ENCODE measurements at places on chromosomes 4 and X.

DNA sequence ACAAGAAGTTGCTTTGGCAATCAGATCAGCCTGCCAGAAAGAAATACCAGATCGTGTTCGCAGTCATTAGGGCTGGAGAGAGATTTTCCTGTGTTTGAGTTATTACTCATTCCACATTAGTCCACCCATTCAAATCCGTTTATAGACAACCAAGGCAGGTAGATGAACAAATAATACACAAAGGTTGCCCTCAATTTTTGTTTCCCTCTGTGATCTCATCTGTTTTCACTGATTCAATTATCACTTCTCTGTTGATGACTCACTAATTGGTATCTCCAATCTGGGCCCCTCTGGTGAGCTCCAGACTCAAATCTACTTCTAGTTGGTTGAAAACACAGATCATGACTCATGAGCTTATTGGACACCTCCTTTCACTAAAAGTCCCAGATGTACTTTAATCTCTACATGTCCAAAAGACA is 54.5 kb downstream of the CHM start:
- no peak for DNase-seq

GRCh38 chr4:153655928-153656327 is 28.2 kb upstream of the TLR2 start:
- DNase-seq, result no peak

GRCh38 chr4:161097821-161098220 is 1066.0 kb downstream of the FSTL5 start:
- DNase-seq, result no peak

- no peak for DNase-seq
Observed at GRCh38 chr4:140903522-140904475, 147.6 kb upstream of the TBC1D9 start.

GRCh38 chr4:120071192-120071795 is 4.6 kb upstream of the MAD2L1 start:
- peak; percentile 28 for DNase-seq

GRCh38 chr4:81723927-81724587 is 252.3 kb upstream of the RASGEF1B start:
- no peak for DNase-seq

GRCh38 chr4:38172078-38172477 is 211.9 kb downstream of the PTTG2 start:
- no peak for DNase-seq

DNA sequence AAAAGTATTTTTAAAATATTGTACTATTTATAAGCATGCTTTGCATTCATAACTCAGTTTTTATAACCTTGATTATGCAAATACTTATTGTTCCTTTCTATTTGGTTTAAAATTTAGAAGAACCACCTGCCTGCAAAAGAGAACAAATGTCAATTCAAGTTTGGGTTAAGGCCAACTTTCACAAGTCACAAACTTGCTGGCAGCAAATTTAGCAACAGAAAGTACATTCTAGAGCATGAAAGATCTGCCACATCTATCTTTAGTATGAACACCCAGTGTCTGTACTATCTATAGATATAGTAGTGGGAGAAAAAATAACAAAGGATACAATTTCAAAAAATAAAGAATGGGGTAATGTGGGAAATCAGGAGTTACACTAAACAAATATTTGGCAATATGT is 1014.2 kb downstream of the C4orf33 start:
- DNase-seq, result no peak

GRCh38 chr4:46462733-46463132 is 72.8 kb upstream of the GABRA2 start:
- no peak for DNase-seq

GRCh38 chr4:30875658-30876269 is 155.6 kb downstream of the PCDH7 start:
- no peak for DNase-seq

DNA sequence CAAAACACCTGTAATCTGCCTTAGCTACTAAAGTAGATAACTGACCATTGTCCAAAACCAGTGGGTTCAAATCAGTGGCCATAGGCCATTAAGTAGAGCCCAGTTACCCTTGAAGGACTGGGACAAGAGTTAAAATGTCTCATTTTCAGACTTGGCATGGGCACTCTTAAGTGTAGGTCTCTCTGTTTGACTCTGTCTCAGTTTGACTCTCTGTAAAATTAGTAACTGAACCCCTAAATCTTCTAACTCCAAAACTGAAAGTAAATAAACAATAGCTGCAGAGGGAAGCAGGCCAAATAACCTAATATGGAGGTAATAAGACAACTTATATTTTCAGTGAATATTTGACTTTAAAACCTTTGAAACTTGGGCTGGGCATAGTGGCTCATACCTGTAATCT is 89.1 kb downstream of the SLC16A2 start:
- no peak for DNase-seq

GRCh38 chr4:139330283-139330682 is 28.0 kb upstream of the NDUFC1 start:
- no peak for DNase-seq

- DNase-seq, result no peak
Observed at GRCh38 chr4:99043346-99043745, 45.2 kb downstream of the ADH5 start.

DNA sequence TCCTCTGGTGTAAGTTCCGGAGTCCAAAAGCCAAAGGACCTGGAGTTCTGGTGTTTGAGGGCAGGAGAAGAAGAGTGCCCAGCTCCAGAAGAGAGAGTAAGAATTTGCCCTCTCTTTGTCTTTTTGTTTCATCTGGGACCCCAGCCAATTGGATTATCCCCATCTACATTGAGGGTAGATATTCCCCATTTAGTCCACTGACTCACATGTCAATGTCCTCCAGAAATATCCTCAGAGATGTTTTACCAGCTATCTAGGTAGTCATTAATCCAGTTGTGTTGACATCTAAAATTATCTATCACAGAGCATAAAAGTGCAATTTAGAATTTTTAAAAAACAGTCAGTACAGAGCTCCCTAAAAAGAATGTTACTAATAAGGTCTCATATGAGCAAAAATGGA is 132.9 kb upstream of the TMEM47 start:
- DNase-seq, result no peak

DNA sequence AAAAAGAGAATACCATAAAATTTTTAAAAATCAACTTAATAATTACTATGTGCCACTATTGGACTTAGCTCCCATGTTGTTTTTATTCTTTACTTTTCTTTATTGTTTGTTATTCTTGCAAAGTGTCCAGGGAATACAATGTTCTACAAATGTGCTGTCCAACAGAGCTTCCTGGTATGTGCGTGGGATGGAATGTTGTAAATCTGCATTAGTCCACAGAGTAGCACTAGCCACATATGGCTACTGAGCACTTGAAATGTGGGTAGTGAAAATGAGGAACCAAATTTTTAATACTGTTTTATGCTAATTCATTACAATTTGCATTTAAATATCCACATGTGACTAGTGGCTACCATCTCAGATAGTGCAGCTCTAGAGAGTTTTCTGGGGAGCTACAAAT is 14.3 kb upstream of the CORIN start:
- DNase-seq, result no peak

- no peak for DNase-seq
Observed at GRCh38 chrX:44043496-44043895, 70.3 kb upstream of the NDP start.

GRCh38 chr4:155602351-155603140 is 64.1 kb upstream of the GUCY1A1 start:
- no peak for DNase-seq

DNA sequence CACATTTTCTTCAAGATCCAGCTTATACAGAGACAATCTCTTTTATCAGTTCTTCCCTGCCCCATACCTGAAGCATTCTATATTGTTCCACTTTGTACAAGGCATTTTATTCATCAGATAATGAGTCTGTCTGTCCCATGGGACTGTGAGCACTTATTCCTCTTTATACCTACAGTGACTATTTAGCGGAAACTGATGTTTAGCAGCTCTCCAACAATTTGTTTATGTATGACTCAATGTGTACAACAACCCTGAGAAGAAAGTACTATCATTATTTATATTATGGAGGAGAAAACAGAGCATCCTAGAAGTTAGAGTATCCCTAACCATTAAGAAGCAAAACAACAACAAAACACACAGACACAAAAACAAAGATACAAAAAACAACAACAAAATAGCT is 306.5 kb downstream of the PRDM5 start:
- no peak for DNase-seq

DNA sequence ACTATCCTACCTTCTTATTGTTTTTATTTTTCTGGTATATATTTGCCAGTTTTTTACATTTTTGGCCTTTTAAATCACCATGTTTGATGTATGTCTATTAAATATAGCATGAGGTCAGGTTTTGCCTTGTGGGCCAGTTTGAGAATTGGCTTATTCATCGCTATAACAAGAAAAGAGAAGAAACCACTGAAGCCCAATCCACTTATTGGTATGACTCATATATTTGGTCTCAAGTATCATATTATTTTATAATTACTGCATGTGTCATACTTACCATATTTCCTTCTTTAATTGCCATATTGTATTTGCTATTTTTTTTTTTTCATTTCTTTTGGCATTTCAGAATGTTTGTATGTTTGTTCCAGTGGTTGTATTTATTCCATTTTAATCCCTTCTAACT is 99.3 kb downstream of the IRF2 start:
- DNase-seq, result no peak

- DNase-seq, result no peak
Observed at GRCh38 chrX:110277609-110278008, 40.3 kb downstream of the AMMECR1 start.

GRCh38 chr4:15506464-15506863 is 36.8 kb downstream of the CC2D2A start:
- no peak for DNase-seq

DNA sequence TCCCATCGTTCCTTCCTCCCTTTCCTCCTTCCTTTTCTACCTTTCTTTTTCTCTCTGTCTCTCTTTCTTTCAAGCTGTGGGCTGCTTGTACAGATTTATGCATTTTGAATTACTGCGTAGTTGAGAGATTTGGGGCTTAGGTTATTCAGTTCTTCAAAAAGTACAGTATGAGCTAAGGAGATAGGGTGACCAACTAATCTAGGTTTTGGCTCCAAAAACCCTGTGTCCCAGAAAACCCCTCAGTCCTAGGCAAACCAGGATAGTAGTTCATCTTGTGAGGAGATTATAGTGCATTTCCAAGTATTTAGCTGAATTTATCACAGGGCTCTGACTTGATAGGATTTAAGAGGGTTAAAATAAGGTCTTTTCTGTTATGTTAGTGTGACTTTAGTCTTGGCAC is 64.5 kb downstream of the NFKB1 start:
- no peak for DNase-seq

DNA sequence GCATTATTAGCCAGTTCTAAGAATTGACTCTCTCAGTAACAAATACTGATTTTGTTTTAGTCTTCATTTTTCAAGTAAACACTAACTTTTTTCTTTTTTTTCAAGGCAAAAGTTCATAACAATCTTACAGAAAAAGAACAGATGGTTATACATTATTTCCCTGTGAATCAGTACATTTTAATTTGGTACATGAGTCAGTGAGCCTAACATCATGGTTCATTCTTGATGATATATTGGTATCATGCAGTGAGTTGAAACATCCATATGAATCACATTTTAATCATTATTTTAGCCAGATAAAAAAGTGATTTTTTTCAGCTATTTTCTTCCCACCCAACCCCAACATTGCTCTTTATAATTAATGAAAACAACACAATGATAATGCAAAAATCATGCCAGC is 184.3 kb upstream of the TACR3 start:
- DNase-seq, result no peak

- DNase-seq, result no peak
Observed at GRCh38 chrX:100944601-100945000, 15.9 kb upstream of the XKRX start.

DNA sequence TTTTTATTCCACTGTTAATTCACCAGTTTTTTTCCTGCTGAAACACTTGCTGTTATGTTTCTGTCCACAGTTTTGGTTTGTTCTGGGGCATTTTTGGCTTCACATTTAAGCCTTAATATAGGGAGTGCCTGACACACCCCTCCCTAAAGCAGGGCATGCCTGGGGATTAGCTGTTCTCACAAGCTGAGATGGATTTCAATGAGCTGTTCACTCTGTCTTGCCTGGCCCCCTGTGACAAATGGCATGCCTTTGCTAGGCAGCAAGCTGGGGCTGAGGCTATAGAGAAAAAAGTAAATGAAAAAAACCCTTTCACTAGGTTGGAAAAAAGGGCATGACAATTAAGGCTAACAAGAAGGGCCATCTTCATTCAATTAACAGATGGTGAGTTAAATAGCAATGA is 22.4 kb downstream of the LPAR4 start:
- no peak for DNase-seq

DNA sequence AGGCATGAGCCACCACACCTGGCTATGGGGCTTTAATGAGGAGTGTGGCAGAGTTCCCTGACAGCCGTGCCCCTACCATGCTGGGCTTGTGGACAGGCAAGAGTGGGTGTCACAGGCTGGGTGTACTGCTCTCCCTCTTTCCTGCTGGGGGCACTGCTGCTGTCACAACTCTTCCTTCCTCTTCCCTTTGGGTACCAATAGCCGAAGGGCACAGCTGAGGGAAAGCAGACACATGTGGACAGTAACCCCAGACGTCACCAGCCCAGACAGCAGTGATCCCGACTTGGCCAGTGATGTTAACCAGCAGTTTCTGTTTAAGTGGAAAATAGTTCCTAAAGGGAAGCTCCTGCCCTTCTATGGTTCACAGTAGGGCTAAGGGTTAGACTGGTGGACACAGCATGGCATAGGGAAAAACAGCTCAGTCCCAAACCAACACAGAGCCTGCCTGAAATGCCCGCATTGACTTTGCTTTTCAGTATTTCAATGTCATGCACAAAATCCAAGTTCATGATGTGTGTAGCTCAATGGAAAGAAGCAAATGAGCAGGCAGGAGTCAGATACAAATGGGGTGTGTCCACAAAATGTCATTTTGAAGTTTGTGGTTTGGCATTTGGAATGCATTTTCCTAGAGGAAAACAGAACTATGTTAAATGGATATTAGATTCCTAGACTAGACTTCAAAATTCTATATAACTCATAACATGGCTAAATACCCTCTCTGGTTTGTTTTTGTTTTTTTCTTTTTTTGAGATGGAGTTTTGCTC is 24.9 kb upstream of the DDX3X start:
- no peak for DNase-seq

Data from activated naive CD8-positive, alpha-beta T cell treated with anti-CD3 and anti-CD28 coated beads for 36 hours (primary cell).